ENCODE measurements at places on chromosomes 7 and 10. TPM values are rescaled to one million over a fixed set of nuclear protein-coding genes. Genes with fewer than 3 reads are reported as not detected.

DNA sequence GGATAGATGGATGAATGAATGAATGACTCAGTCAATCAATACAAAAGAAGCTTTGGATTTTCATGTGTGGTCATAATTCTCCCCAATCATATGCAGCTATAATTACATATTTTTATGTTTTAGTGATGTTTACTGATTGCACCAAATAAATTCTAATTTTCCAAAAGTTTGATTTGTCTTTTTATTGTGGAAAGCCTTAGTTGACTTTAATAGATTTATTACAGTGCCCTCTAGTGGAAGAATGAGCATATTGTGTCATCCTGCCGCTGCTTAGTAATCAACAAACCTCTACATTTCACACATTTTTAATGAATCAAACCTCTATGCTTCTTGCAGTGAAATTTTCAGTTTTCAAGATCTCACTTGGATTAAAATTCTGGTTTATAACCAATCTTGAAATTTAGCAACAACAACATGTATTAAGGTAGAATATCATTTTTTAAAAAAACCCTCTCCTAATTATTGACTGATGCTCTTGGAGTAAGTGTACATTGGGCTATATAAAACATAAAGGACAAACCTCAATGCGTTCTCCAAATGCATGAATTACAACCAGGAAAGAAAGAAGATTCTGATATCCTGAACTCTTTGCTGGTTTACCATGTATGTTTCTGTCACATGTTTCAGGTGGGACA lies 55.6 kb upstream of the PNLIP start:
- no peaks in the 10 kb centered on the region for H3K27me3 ChIP-seq
- H3K4me3 ChIP-seq: no peak overlapping the region
- H3K4me1 ChIP-seq: no peaks in the 10 kb centered on the region
- H3K36me3 ChIP-seq: no peaks in the 10 kb centered on the region

- DNase-seq: peak; percentile 36
- H3K27ac ChIP-seq: no peak overlapping the region
- no peak overlapping the region for H3K4me3 ChIP-seq
- H3K27me3 ChIP-seq: no peaks in the 10 kb centered on the region
- peaks cover 7% of the 10 kb centered on the region for H3K4me1 ChIP-seq
- H3K36me3 ChIP-seq: peaks cover 10% of the 10 kb centered on the region
Measured at GRCh38 chr10:110279407-110279986, 25.2 kb downstream of the SMNDC1 start.

GRCh38 chr7:34086064-34086463 lies 180.7 kb downstream of the BMPER start:
- no peak overlapping the region for H3K4me3 ChIP-seq
- H3K27ac ChIP-seq: no peak overlapping the region
- H3K4me1 ChIP-seq: peaks cover 6% of the 10 kb centered on the region
- H3K36me3 ChIP-seq: no peaks in the 10 kb centered on the region
- no peak for DNase-seq

DNA sequence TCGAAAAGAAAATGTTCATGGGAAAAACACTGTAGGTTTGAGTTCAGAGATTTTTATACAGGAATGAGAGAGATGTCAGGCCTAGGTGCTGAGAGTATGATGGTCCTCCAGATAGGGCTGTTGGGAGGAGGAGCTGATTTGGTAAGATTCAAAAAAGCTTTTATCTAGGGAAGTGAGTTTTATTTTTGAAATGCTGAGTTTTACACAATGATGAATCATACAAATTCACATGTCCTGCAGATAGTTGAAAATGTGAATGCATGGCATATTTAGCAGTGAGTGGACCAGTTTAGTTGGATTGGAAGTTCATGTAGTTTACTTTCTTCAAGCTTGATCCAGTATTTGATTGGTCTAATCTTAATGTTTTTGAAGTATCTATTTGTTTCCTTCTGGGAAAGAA lies 154.8 kb downstream of the LRRC4 start:
- H3K27me3 ChIP-seq: no peaks in the 10 kb centered on the region
- no peaks in the 10 kb centered on the region for H3K36me3 ChIP-seq

DNA sequence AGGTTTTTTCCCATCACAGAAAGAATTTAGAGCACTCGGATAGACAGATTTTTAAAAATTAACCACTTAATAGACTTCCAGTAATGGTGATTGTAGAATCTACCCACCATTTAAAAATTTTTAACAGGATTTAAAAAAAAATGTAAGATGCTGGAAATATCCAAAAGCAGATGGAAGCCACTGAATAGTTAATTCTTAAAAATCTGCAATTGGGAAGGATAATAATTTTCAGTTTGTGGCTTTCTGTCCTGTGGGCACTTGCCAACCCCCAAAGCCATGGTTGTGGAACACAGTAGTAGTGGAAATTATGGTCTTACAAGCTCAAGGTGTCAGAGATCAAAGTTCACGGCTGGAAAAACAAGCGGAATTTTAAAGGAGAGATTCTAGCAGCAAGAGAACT lies 101.0 kb upstream of the SP4 start:
- no peak overlapping the region for H3K27ac ChIP-seq
- H3K4me3 ChIP-seq: no peak overlapping the region
- H3K36me3 ChIP-seq: no peaks in the 10 kb centered on the region
- no peaks in the 10 kb centered on the region for H3K4me1 ChIP-seq
- no peak for DNase-seq

- DNase-seq: no peak
- no peaks in the 10 kb centered on the region for H3K36me3 ChIP-seq
- no peak overlapping the region for H3K4me3 ChIP-seq
- H3K27ac ChIP-seq: no peak overlapping the region
Measured at GRCh38 chr10:77106676-77107075, 530.9 kb downstream of the KCNMA1 start.

GRCh38 chr7:135232720-135233119 lies 918 bp upstream of the STRA8 start:
- no peaks in the 10 kb centered on the region for H3K4me1 ChIP-seq
- no peaks in the 10 kb centered on the region for H3K27me3 ChIP-seq
- no peak for DNase-seq
- H3K27ac ChIP-seq: no peak overlapping the region

The DPP6 gene
- 104 TPM for polyA plus RNA-seq

The GOLGA7B gene
- polyA plus RNA-seq: 42.7 TPM

DNA sequence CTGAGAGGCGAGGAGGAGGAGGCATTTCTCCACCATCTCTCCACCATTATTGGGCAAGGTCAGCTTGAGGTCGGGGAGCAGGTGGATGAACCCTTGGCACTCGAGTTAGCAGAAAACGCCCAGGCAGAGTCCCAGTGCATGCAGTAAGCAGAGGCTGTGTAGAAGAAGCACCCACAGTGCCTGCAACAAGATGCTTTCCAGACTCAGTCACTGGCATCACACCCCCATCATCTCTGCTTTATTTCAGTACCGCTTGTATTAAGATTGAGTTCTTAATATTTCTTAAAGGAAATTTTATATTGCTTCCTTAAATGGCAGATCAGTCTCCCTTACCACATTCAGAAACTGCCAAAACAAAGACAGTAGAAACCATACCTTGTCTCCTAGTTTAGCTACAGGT lies 122.3 kb upstream of the PPIF start:
- H3K27ac ChIP-seq: peak overlapping the region; percentile 87
- H3K36me3 ChIP-seq: peaks cover 59% of the 10 kb centered on the region
- H3K27me3 ChIP-seq: no peaks in the 10 kb centered on the region
- no peak for DNase-seq
- H3K4me3 ChIP-seq: no peak overlapping the region
- peaks cover 74% of the 10 kb centered on the region for H3K4me1 ChIP-seq

The DGKI gene
- 12.4 TPM for polyA plus RNA-seq

The FFAR4 gene
- 0.30 TPM for polyA plus RNA-seq

GRCh38 chr10:15427843-15428414 lies 56.8 kb upstream of the FAM171A1 start:
- peak; percentile 59 for DNase-seq
- H3K27me3 ChIP-seq: no peaks in the 10 kb centered on the region
- H3K4me3 ChIP-seq: no peak overlapping the region
- H3K4me1 ChIP-seq: no peaks in the 10 kb centered on the region
- no peaks in the 10 kb centered on the region for H3K36me3 ChIP-seq
- H3K27ac ChIP-seq: no peak overlapping the region

DNA sequence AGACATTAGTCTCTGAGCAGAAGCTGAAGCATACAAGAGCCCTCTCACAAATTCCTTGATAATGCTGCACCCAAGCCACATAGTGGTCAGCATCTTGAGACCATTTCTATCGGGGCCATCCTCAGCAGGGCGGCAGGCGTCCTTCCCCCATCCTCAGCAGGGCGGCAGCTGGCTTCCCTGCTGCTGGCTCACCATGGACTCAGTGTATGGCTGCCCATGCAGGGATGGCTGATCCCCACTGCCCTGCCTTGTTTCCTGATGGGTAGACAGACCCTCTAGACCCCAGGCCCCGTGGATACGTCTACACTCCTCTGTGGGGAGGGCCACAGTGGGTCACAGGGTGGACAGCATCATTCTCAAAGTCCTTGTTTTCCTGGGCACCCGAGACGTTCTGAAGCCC lies 406.8 kb downstream of the TCERG1L start:
- no peak overlapping the region for H3K4me3 ChIP-seq
- no peak overlapping the region for H3K27ac ChIP-seq
- DNase-seq: no peak
- peaks cover 8% of the 10 kb centered on the region for H3K4me1 ChIP-seq
- H3K27me3 ChIP-seq: no peaks in the 10 kb centered on the region

The NPC1L1 gene
- polyA plus RNA-seq: 0.10 TPM

DNA sequence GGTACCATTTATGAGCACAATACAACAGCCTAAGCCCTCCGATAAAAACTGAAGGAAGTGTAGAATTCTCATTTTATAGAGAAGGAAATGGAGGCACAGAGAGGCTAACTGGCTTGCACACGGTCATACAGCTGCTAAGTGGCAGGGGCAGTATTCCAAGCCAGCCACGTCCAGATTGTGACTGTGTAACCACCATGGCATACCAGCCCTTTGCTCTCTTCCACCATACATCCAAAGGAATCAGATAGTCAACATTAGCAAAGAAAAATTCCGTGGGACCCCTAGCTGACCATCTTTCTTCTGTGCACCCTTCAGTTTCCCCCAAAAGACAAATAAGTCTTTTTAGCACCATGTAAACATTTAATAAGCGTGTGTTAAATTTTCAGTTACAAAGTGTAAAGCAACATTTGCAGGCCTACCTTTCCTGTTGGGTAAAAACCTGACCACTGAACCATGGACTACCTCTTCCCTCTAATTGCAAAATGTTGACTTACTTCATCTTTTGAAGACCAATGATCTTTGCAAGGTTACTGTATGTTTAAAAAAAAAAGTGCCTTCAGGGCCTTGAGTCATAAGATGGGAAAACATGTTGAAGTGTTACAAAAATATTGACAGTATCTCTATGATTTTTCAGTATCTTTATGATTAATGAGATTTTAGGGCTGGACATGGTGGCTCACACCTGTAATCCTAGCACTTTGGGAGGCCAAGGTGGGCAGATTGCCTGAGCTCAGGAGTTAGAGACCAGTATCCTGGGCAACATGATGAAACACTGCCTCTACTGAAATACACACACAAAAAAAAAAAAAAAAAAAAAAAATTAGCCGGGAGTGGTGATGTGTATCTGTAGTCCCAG lies 24.3 kb upstream of the PDZD8 start:
- H3K4me1 ChIP-seq: no peaks in the 10 kb centered on the region
- no peak for DNase-seq
- H3K27ac ChIP-seq: no peak overlapping the region
- no peak overlapping the region for H3K4me3 ChIP-seq
- no peaks in the 10 kb centered on the region for H3K27me3 ChIP-seq
- H3K36me3 ChIP-seq: no peaks in the 10 kb centered on the region

The ZNF804B gene
- polyA plus RNA-seq: 2.3 TPM

- H3K36me3 ChIP-seq: peaks cover 54% of the 10 kb centered on the region
- no peak for DNase-seq
- no peak overlapping the region for H3K4me3 ChIP-seq
Measured at GRCh38 chr10:310976-311639, 175.9 kb downstream of the ZMYND11 start.

The SLC13A4 gene
- 161 TPM for polyA plus RNA-seq

The ACTL6B gene
- polyA plus RNA-seq: 83.1 TPM

The SPDYE6 gene
- polyA plus RNA-seq: 16.4 TPM
